ENCODE measurements at places on chromosomes 7 and 10.

DNA sequence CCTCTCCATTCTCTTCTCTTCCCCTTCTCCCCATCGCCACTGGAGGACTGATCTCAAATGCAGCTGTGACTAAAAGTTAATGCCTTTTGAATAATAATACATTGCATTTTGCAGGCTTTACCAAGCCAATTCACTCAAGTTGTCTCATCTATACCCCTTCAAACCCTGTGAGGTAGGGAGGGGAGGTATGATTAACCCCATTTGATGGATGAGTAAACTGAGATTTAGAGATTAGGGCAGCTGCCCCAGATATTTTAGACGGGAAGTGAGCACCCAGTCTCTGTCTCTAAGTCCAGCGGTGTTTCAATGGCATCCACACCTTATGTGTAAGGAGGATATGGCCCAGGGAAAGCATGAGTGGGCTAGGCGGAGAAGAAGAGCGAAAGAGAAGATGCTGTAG, 1.1 kb downstream of the CPA5 start:
- DNase-seq = no peak

GRCh38 chr7:18770154-18770811, 274.7 kb downstream of the HDAC9 start:
- DNase-seq = no peak

DNA sequence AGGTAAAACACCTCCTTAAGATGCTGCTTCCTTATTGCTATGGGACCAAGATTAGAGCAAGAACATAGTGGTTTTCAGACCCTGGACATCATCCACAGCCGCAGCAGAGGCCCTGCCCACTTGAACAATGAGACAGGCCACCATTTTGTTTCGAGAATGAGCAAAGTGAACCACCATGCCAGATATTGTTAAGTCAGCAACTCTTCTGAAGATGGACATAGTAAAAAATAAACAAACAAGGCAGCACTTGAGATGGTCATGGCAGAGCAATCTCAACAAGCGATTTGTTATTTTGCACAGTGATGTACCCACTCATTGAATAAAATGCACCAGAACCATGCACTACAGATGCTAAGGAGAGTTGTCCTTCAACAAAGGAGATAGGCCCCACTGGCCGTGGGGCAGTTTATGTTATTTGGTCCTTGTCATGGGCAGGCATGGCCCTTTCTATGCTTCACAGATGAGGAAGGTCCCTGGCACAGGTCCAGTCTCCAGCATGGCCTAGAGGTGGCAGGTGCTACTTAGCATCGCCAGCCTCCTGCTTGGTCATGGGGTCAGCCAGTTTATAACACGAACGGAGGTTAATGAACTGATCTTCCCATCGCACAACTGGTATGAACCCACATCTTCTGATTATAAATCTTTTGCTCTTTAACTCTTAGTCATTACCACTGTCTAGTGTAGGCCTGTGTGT, 44.1 kb downstream of the IKZF1 start:
- DNase-seq = no peak

DNA sequence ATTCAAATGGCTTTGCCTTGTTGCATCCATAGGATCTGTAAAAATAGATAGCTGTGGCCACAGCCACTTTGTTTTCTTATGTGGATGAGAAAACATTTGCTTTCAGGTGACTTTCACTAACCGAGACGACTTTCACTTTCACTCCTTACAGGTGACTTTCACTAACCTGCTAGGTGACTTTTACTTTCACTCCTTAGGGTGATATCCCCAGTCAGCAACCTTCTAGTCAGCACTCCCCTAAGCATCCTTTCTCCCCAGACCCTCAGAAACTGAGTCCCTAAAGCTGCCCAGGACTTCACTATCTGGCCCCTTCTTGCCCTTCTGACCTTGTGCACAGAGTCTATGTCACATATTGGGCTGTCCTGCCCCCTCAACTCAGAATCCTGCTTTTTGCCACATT, 177.5 kb downstream of the RELN start:
- no peak for DNase-seq

GRCh38 chr10:126732308-126732707, 61.8 kb upstream of the C10orf90 start:
- DNase-seq = no peak

DNA sequence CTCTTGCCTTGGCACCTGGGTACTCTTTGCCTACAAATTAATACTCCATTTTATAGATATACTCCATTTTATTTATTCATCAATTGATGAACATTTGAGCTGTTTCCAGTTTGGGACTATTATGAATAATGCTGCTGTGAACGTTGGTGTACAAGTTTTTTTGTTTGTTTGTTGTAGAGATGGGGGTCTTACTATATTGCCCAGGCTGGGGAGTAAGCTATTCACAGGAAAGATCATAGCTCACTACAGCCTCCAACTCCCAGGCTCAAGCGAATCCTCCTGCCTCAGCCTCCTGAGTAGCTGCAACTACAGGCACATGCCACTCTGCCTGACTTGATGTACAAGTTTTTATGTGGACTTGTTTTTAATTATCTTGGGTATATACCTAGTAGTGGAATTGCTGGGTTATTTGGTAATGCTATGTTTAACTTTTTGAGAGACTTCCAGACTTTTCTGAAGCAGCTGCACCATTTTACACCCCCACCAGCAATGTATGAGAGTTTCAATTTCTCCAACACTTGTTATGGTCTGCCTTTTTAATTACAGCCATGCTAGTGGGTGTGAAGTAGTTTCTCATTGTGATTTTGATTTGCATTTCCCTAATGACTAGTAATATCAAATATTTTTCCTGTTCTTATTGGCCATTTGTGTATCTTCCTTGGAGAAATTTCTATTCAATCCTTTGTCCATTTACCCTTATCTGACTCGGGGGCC, 15.9 kb downstream of the WBP1L start:
- no peak for DNase-seq

DNA sequence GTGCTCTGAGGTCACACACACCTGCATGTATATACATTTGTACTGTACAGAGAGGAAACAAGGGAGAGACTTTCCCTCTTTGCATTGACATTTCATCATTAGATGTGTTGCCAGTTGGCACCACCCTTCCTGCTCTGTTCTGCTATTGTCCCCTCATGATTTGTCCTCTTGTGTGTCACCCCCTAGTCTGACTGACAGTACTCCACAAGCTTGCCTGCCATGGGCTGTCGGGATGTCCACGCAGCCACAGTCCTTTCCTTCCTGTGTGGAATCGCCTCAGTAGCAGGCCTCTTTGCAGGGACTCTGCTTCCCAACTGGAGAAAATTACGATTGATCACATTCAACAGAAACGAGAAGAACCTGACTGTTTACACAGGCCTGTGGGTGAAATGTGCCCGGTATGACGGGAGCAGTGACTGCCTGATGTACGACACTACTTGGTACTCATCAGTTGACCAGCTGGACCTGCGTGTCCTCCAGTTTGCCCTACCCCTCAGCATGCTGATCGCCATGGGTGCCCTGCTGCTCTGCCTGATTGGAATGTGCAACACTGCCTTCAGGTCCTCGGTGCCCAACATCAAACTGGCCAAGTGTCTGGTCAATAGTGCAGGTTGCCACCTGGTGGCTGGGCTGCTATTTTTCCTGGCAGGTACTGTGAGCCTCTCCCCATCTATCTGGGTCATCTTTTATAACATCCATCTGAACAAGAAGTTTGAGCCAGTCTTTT, 9.4 kb downstream of the CLDN12 start:
- no peak for DNase-seq

DNA sequence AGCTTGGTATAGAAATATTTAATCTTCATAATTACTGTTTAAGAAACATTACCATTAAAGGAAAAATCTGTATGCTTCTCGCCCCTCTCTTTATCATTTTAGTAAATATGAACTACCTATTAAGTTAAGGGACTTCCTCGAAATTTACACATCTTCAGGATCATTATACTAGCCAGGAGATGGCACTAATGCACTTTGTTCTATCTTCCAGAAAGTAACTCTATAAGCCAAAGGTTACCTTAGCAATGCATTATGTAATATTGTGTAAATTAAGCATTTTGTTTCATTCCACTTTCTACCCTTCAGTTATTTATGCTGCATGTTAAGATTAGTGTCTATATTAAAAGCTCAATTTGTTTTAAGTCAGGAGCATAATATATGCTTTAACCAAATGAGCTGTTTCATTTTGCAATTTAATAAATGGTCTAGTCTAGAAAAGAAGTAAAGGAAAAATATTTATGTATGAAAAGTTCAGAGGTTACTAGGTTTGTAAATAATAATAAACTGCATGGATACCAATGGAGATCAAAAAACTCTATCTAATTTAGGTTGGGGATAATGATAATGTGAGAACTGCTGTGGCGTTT, 128.5 kb downstream of the ANKRD7 start:
- DNase-seq = no peak

DNA sequence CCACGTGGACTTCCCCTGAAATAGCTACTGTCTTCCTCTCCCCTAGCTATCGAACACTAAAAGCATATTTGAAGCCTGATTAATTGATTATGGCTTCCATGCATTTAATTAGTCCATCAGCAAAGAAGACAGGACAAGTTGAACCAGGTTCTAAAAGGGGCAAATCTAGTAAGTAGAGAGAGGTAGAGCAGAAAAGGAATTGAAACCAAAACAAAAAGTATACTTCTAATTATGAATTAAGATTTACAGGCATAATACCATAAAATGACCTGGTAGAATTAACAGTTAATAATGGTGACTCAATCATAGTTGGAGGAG, 393 bp upstream of the DNAJC1 start:
- DNase-seq = no peak

DNA sequence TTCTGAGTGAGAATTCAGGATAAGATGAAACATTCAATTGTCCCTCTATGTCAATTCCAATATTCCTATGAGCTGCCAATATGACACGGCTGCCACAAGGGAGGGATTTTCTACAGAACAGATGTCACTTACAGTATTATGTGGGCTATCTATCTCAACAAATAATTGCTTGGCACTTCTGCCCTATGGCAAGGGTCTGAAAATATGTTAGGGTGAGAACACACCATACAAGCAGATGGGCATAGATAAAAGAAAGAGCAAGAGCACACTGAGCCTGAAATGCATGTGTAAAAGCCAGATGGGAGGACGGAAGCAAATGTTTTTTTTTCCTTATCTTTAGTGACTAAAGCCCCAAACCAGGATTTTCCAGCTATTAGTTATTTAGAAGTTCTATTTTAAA, 70.1 kb upstream of the TFEC start:
- DNase-seq = no peak

GRCh38 chr7:75534727-75535307, 42.7 kb downstream of the SPDYE5 start:
- no peak for DNase-seq

- DNase-seq = no peak
Measured at GRCh38 chr7:135877805-135878204, 99.4 kb downstream of the MTPN start.

DNA sequence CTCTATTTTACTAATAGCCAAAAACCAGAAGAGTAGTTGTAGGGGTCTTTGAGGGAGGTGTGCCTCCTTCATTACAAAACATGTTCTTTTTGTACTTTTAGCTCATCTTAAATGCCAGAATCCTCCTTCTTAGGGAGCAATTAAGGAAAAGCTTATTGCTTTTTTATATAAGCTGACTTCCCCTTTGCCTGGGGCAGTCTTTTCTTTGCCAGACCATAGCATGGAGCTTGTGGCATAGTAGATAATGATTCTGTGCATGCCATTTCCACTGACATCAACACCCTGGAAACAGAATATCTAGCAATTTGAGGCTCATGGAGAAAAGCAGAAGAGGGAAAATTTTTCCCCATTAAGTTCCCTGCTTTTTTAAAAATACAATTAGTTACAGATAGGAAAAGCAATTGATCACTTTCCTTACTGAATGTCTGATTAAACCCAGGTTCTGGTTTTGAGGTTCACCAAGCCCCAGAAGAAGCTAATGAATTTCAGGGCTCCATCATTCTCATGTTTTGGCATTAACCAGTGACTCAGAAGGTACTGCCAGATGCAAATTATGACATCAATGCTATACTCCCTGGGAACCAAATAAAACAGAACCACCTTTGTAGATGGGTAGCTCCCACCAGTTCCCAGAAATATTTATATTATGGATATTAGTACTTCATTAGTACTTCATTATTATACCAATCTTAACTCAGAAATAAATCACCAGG, 410.6 kb downstream of the KCNMA1 start:
- no peak for DNase-seq

DNA sequence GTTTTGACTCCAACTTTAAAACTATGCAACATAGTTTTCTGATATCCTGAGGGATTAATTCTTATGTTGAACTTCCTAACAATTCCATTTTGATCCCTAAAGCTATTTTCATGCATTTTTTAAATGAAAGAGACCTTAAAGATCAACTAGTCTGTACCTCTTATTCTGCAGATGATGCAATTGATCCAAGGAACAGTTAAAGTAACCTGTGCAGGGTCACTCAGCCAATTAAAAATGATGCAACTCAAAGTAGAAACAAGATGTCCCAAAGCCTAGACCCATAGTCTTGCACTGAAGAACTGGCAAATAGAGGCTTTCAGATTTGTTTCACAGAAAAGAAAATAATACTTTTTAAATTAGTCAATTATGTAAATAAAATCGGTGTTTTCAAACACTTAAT, 86.3 kb downstream of the IMMP2L start:
- no peak for DNase-seq

DNA sequence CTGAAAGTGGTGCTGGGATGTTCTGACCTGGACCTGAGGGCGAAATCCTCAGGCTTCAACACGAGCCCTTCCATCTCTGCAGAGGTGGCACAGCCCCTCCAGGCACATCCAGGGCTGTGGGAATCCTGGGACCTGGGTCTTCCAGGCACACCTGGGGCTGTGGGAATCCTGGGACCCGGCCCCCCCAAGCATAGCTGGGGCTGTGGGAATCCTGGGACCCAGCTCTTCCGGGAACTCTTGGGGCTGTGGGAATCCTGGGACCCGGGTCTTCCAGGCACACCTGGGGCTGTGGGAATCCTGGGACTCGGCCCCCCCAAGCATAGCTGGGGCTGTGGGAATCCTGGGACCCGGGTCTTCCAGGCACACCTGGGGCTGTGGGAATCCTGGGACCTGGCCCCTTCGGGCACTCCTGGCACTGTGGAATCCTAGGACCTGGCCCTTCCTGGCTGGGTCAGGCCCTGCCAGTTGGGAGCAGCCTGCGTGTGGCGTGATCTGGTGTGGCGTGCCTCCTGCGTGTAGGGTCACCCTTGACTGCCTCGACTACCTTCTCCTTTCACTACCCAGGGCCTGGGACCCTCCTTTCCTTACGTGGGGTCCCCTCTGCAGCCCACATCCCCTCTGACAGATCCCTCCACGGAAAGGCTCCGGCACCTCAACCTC, 124.0 kb downstream of the WDR37 start:
- no peak for DNase-seq

GRCh38 chr10:11789956-11790355, 33.2 kb upstream of the PROSER2 start:
- DNase-seq = no peak

DNA sequence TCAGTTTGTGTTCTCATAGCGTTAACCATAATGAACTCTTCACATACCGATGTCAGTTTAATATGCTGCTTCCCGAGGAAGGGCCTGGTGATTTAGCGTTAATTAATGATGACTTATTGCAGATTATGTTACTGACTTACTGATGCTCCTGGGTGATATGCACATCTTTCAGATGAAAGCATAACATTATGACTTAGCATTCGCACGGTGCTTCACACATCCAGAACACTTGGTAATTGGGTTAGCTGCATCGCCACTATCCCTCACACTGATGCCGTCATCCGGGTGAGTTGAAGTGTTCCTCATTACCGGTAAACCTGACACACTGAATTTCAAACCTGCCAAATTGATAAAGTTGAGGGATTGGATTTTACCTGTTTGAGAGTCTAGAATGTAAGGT, 239.0 kb upstream of the PODXL start:
- no peak for DNase-seq

GRCh38 chr10:4944841-4945240, 18.4 kb upstream of the AKR1C1 start:
- DNase-seq = no peak

GRCh38 chr10:96413151-96413787, 54.5 kb upstream of the OPALIN start:
- DNase-seq = no peak

Data from DND-41 (cell line).